ENCODE measurements at places on chromosomes 12 and 14.

DNA sequence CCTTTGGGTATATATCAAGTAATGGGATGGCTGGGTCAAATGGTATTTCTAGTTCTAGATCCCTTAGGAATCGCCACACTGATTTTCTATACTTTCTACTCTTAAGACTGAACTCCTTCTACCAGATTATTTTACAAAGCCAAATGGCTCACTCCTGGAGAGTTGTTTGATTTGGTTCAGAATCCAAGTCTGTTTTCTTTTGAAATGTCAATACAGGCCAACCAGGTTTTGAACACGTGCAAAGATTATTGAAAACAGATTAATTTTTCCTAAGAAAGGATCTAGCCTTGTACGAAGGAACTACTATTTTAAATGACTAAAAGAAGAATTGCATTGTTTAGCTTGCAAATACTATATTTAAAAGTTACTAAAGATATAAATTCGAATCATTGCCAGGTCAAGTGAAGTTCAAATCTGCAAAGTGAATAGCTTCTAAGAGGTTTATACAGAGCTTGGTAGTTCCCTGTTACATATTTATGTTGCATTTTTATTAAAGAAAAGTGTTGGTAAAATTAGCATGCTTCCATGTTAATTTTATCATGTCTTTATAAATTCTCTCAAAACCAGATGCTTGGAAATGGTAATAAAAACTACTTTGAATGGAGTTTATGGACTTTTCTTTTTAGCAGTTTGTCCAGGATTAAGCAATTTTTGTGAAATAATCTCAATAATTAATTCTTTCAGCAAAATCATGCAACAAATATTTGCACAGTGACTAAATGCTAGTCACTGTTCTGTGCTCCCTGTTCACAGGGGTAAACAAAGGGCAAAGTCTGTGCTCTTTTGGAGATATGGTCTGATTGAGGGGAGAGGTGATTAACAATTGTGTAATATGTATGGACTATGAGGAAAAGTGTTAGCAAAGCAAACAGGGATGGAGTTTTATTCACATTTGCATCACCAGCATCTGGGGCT is 38.9 kb downstream of the GPR65 start:
- no peak for DNase-seq

- DNase-seq: no peak
Measured at GRCh38 chr12:34393821-34394150, 371.5 kb downstream of the ALG10 start.

DNA sequence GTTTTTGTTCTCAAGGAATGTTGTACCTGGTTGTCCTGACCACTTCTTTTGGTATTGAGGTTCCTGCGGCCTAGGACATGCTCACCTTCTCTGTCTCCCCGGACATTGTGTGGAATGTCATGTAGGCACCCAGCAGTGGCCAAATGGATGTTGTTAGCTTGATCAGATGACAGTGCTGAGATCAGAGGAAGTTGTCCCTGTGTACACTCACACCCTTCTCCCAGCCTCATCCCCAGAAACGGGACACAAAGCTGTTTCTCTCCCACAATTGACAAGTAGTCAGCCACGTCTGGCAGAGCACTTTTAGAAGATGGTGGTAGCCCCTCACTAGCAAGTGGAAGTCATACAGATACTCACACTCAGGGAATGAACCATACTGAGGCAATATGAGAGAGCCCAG is 3.0 kb downstream of the PLEKHH1 start:
- DNase-seq: peak; percentile 77

DNA sequence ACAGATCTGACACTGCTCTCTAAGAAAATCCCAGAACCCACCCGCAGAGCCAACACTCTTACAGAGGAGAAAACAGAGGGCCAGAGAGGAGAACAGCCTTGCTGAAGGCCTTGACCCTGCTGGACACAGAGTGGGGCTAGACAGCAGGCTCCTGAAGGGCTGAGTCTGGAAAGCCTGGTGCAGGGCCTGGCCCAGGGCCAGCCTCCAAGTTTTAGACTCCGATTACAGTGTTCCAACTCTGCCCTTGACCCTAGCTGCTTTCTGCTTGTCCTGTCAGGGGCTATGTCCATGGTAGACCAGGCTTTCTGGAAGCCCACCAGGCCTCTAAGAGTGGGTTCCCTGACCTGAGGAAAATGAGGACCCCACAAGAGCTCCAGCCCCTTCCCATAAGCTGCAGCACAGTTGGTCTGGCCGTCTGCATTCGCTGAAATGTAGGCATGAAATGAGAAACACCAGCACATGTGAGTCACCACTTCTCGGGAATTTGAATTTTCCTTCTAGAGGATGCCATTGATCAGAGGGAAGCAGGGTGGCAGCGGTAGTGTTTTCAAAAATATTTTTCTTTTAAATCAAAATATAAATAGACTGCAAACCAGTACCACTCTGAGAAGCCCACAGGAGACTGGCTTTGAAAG is 154.4 kb downstream of the CALM1 start:
- DNase-seq: no peak

- no peak for DNase-seq
Measured at GRCh38 chr14:101027291-101027690, 123.8 kb upstream of the RTL1 start.

DNA sequence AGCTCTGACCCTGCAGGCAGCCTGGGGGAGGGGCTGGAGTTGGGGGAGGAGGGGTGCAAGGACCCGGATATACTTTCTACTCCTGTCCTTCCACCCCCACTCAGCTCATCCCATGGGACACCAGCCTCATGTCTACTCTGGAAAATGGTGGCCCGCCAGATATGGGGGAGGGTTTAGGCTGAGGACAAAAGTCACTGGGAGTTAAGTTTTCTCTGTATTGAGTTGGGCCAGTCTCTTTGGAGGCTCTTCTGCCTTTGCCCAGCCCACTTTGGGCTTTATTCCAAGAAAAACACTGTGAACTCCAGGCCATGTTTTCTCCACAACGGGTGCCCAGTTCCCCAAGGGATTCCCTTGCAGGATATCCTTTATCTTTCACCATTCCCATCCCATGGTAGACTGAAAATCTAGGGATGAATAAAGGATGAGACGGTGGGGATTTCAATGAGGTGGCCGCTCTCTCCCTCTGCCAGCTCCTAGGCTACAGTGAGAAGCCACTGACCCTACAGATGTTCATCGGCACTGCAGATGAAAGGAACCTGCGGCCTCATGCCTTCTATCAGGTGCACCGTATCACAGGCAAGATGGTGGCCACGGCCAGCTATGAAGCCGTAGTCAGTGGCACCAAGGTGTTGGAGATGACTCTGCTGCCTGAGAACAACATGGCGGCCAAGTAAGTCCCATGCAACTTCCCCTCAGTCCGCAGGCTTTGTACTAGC is 4.9 kb downstream of the NFATC4 start:
- DNase-seq: no peak

- DNase-seq: no peak
Measured at GRCh38 chr12:110762891-110763290, 20.2 kb upstream of the PPP1CC start.

DNA sequence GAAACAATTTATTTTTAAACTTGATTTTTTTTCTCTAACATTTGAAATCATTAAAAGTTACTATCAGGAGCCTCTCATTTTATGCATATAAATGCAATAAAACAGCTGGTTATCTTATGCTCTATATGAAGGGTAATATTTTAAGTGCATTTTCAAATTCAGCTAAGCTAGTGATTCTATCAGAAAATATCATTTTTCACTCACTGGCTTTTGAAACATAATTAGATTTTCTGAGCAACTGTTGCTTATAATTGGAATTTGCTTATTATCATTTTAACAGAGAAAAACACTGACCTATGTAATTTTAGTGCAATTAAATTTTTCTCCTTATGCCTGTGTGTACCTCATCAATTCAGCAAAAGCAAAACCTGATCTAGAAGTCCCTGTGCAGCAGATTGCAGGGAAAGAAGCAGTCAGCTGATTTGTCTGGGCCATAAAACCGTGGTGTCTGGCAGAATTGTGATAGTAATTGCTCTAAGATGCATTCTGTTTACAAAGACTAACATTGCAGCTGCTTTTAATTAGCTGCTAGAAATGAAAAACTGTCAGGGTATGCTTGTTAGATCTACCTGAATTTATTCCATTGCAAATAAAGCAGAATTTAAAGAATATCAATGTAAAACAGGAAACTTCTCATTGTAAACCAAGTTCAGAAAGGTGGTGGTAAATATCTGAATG is 75.0 kb downstream of the BICD1 start:
- DNase-seq: no peak
